ENCODE measurements at places on chromosomes 7 and 10. TPM values are rescaled to one million over a fixed set of nuclear protein-coding genes. Genes with fewer than 3 reads are reported as not detected.

GRCh38 chr7:132218876-132219275, 357.4 kb downstream of the PLXNA4 start:
- H3K4me3 ChIP-seq: no peak overlapping the region
- H3K36me3 ChIP-seq: no peaks in the 10 kb centered on the region
- no peak overlapping the region for H3K27ac ChIP-seq
- no peaks in the 10 kb centered on the region for H3K4me1 ChIP-seq
- H3K27me3 ChIP-seq: no peaks in the 10 kb centered on the region
- no peak for DNase-seq

DNA sequence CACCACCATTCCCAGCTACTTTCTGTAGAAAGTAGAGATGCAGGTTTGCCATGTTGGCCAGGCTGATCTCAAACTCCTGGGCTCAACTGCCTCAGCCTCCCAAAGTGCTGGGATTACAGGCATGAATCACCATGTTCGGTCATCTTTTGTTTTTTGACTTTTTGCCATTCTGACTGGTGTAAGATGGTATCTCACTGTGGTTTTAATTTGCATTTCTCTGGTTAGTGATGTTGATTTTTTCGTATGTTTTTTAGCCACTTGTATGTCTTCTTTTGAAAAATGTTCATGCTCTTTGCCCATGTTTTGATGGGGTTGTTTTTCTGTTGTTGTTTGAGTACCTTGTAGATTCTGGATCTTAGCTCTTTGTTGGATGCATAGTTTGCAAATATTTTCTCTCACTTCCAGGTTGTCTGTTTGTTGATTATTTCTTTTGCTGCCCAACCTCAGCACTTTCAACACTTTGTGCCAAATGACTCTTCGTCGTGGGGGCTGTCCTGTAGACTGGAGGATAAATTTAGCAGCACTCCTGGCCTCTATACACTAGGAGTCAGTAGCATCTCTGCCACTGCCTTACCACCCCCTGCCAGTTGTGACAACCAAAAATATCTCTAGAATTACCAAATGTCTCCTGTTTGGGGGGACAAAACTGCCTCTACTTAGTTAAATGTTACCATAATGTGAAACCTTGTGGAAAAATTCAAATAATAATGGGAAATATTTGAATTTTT, 6.5 kb upstream of the CPED1 start:
- no peaks in the 10 kb centered on the region for H3K27me3 ChIP-seq
- no peak overlapping the region for H3K27ac ChIP-seq
- DNase-seq: no peak
- no peaks in the 10 kb centered on the region for H3K36me3 ChIP-seq

The BAIAP2L1 gene
- 12.5 TPM for polyA plus RNA-seq

The FAM25A gene
- polyA plus RNA-seq: not detected

GRCh38 chr7:139647085-139647484, 123.6 kb downstream of the CLEC2L start:
- no peak overlapping the region for H3K4me3 ChIP-seq
- H3K4me1 ChIP-seq: no peaks in the 10 kb centered on the region
- DNase-seq: no peak
- H3K27me3 ChIP-seq: no peaks in the 10 kb centered on the region
- H3K36me3 ChIP-seq: peaks cover 17% of the 10 kb centered on the region

DNA sequence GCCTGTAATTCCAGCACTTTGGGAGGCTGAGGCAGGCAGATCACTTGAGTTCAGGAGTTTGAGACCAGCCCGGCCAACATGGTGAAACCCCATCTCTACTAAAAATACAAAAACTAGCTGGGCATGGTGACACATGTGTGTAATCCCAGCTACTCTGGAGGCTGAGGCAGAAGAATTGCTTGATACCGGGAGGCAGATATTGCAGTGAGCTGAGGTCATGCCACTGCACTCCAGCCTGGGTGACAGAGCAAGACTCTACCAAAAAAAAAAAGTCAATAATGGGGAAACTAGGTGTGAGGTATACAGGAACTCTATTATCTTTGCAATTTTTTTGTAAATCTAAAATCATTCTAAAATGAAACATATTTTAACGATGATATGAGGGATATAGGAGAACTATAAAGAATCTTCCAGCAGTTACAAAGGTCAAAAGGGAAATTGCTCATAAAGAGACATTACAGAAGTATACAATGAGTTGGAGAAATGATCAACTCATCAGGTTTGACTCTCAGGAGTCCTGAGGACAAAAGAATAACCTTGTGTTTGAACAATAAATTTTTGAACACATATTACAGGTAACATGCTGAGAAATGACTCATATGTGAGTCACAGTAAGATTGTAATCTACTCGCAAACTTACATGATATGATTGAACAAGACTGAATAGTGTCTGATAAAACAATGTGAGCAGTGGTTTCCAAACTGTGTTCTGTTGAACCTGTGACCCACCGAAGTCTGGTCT, 272.6 kb downstream of the FGFR2 start:
- no peaks in the 10 kb centered on the region for H3K27me3 ChIP-seq
- no peaks in the 10 kb centered on the region for H3K36me3 ChIP-seq
- DNase-seq: no peak
- no peak overlapping the region for H3K27ac ChIP-seq

DNA sequence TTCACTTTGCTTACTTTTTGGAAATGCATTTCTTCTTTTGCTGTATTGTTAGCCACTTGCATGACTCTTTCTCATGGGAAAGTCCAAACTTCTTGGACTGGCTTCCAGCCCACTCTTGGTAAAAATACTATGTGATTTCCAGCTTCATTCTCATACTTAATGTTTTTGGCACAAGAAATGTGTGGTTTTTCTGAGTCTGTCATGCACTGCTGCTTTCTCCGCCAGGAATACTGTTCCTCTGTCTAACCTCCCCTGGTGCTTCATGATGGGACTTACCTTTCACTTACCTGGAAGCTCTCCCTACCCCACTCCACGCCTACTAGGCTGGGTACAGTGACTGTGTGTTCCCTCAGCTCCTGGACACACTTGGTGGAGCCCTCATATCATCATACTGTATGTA, 18.7 kb downstream of the MGAM2 start:
- H3K27ac ChIP-seq: no peak overlapping the region
- H3K4me1 ChIP-seq: no peaks in the 10 kb centered on the region
- no peak overlapping the region for H3K4me3 ChIP-seq
- no peak for DNase-seq
- no peaks in the 10 kb centered on the region for H3K36me3 ChIP-seq

The OPN4 gene
- not detected for polyA plus RNA-seq

The ELOVL3 gene
- 1.3 TPM for polyA plus RNA-seq

GRCh38 chr7:4792537-4793126, 17.2 kb downstream of the AP5Z1 start:
- peak; percentile 36 for DNase-seq
- peaks cover 9% of the 10 kb centered on the region for H3K36me3 ChIP-seq
- no peaks in the 10 kb centered on the region for H3K4me1 ChIP-seq
- no peaks in the 10 kb centered on the region for H3K27me3 ChIP-seq
- H3K27ac ChIP-seq: peak overlapping the region; percentile 79

DNA sequence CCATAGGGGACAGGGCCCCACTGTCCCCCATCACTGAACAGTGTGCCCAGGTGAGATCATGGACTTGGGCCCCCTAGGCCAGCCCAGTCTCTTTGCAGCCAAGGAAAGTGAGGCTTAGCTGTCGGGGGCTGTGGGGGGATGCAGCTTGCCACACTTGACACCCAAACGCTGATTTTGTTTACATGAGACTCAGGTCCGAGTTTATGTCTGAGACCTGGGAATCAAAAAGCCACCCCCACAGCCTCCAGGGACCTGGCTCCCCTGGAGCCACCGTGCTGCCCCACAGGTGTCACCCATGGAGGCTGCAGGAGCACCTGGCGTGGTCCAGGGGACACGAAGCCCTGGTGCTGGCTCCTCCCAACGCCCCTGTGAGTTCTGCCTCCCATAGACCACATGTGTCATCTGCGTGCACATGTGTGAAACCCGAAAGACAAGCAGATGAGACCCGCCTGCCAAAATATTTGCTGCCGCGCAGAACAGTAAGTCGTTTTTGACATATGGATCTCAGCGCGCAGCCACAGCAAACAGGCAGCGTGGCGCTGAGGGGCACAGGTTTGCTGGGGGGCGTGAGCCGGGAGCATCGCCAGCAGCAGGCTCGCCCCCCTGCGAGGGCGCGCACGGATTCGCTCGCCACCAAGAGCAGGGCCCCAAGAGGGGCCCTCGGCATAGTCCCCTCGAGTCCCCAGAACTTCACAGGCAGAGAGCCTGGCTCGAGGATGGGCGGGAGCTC, 112.3 kb downstream of the LHPP start:
- no peaks in the 10 kb centered on the region for H3K36me3 ChIP-seq
- H3K4me1 ChIP-seq: no peaks in the 10 kb centered on the region
- no peak overlapping the region for H3K4me3 ChIP-seq
- no peaks in the 10 kb centered on the region for H3K27me3 ChIP-seq
- DNase-seq: no peak

- no peaks in the 10 kb centered on the region for H3K4me1 ChIP-seq
- peak; percentile 56 for DNase-seq
- H3K27me3 ChIP-seq: no peaks in the 10 kb centered on the region
- H3K4me3 ChIP-seq: no peak overlapping the region
- no peaks in the 10 kb centered on the region for H3K36me3 ChIP-seq
Observed at GRCh38 chr10:128843972-128844371, 623.1 kb upstream of the MGMT start.

The INMT gene
- 97.2 TPM for polyA plus RNA-seq

- H3K4me3 ChIP-seq: no peak overlapping the region
- H3K27me3 ChIP-seq: no peaks in the 10 kb centered on the region
- no peak for DNase-seq
- no peak overlapping the region for H3K27ac ChIP-seq
- no peaks in the 10 kb centered on the region for H3K36me3 ChIP-seq
Observed at GRCh38 chr10:98097616-98098015, 36.8 kb upstream of the R3HCC1L start.

GRCh38 chr10:21885940-21886339, 117.6 kb downstream of the DNAJC1 start:
- peaks cover 11% of the 10 kb centered on the region for H3K36me3 ChIP-seq
- H3K4me3 ChIP-seq: no peak overlapping the region
- no peaks in the 10 kb centered on the region for H3K4me1 ChIP-seq
- H3K27me3 ChIP-seq: no peaks in the 10 kb centered on the region

DNA sequence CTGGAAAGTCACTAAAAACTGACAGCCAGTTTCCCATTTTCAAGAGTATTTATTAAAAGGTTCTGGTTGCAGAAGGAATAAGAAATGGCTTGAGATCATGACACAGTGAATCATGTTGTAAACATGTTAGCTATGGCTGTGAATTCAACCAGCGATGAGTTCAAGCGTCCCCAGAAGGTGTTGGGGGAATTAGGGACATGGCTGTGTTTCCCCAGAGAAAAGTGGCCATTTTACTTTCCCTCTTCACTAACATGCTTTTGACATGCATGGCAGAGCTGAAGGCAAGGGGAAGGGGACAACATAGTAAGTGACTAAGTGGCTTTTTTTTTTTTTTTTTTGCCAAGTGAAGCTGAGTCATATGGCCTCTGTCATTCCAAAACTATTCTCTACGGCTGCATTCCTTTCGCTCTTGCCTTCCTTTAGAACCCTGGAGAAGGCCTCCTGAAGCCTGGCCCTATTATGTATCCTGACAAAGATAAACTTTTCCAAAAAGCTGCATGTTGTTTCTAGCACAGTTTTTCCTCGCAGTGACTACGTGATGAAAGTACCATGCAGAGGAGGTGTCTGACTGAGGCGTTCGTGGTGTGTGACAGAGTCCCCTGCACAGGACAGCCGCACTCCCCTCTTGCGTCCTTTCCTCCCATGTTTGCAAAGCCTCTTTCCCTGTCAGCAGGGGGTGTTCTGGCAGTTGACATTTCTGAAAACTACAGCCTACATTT, 46.9 kb downstream of the EGFR start:
- H3K27me3 ChIP-seq: no peaks in the 10 kb centered on the region
- DNase-seq: peak; percentile 65
- peaks cover 17% of the 10 kb centered on the region for H3K36me3 ChIP-seq
- no peak overlapping the region for H3K27ac ChIP-seq
- no peak overlapping the region for H3K4me3 ChIP-seq
- H3K4me1 ChIP-seq: no peaks in the 10 kb centered on the region

GRCh38 chr10:71083716-71083975, 128.7 kb upstream of the UNC5B start:
- H3K4me3 ChIP-seq: no peak overlapping the region
- no peak for DNase-seq
- H3K36me3 ChIP-seq: no peaks in the 10 kb centered on the region
- H3K4me1 ChIP-seq: no peaks in the 10 kb centered on the region

DNA sequence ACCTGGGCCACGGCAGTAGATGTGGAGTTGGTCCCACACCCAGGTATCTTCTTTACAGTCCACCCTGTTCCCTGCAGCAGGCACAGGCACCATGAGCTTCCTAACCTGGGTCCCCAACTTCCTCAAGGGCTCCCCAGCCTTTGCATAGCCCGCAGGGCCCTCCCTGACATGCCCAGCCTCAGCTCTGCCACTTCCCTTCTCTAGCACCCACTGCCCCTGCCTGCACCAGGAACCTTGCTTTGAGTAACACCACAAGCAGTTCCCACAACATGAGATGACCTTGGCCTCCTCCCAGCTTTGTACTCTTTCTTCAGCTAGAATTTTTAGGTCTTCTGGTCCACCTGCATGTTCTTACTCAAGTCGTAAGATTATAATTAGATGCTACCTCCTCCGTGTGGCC, 92.2 kb upstream of the ZPBP start:
- H3K4me3 ChIP-seq: no peak overlapping the region
- H3K27ac ChIP-seq: no peak overlapping the region
- no peaks in the 10 kb centered on the region for H3K36me3 ChIP-seq

Measured in lung (tissue), 17 donors.